ENCODE measurements at places on chromosomes 6 and 20. TPM values are rescaled to one million over a fixed set of nuclear protein-coding genes. Genes with fewer than 3 reads are reported as not detected.

The BPIFA1 gene
- total RNA-seq: not detected

The PSMB8 gene
- 17.4 TPM for total RNA-seq

The SLC17A2 gene
- total RNA-seq: not detected

The SUPT3H gene
- 10.7 TPM for total RNA-seq

The BPIFB1 gene
- total RNA-seq: not detected

The ZNF318 gene
- 23.6 TPM for total RNA-seq

The TRIM10 gene
- not detected for total RNA-seq

The MAFB gene
- total RNA-seq: 3.0 TPM

The GJA1 gene
- total RNA-seq: 194 TPM

The PCK1 gene
- not detected for total RNA-seq

The ACTL10 gene
- 2.3 TPM for total RNA-seq

The MYL9 gene
- total RNA-seq: 237 TPM

The SPATS1 gene
- total RNA-seq: not detected

The PDE10A gene
- 10.4 TPM for total RNA-seq

The ZNF311 gene
- total RNA-seq: 0.52 TPM

The ZNF335 gene
- 14.6 TPM for total RNA-seq

The REM1 gene
- not detected for total RNA-seq

The KPNA5 gene
- total RNA-seq: 10.0 TPM

The TSBP1 gene
- not detected for total RNA-seq

The MYLK2 gene
- total RNA-seq: 1.3 TPM

The HEY2 gene
- 43.0 TPM for total RNA-seq

The FAM209A gene
- 0.55 TPM for total RNA-seq

The APOBEC2 gene
- total RNA-seq: not detected

The NKAIN2 gene
- total RNA-seq: 37.9 TPM

The ERVFRD-1 gene
- total RNA-seq: not detected

The GPX5 gene
- total RNA-seq: not detected

The FOXP4 gene
- total RNA-seq: 17.2 TPM

The FAM162B gene
- total RNA-seq: not detected

The LRP11 gene
- 61.9 TPM for total RNA-seq

The SRSF12 gene
- total RNA-seq: 5.9 TPM

The HSPA12B gene
- 0.26 TPM for total RNA-seq

Data from chondrocyte (in vitro differentiated cells).